Kasumi-1 (cell line): ENCODE measurements at places on chromosomes 6 and 20.

DNA sequence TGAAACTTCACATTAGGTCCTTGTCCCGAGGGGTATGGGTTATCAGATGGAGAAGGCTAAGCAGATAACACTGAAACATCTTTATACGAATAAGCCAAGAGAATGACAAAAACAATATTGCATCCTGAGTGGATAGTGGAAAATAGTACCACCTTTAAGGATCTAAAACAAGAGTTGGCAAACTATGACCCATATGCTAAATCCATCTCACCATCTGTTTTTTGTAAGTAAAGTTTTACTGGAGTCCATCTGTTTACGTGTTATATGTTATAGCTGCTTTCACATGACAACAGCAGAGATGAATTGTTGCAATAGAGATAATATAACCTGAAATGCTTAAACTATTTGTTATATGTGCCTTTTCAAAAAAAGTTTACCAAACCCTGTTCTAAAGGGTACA, 76.1 kb upstream of the TRDN start:
- DNase-seq, result no peak

- DNase-seq, result no peak
Measured at GRCh38 chr6:137332637-137333280, 113.6 kb upstream of the IFNGR1 start.

- DNase-seq, result peak; percentile 14
Measured at GRCh38 chr6:92790381-92790780, 629.0 kb downstream of the EPHA7 start.

DNA sequence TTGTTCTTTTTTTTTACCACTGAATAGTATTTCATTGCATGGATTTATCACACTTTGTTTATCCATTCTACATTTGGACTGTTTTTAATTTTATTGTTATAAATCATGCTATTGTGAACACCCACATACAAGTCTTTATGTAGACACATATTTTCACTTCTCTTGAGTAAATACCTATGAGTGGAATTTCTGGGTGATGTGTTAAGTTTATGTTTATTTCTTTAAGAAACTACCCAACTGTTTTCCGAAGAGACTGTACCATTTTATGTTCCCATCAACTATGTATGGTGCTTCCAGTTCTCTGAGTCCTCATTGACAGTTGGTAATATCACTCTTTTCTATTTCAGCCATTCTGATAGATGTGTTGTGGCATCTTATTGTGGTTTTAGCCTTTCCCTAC, 54.0 kb downstream of the RIN2 start:
- no peak for DNase-seq

DNA sequence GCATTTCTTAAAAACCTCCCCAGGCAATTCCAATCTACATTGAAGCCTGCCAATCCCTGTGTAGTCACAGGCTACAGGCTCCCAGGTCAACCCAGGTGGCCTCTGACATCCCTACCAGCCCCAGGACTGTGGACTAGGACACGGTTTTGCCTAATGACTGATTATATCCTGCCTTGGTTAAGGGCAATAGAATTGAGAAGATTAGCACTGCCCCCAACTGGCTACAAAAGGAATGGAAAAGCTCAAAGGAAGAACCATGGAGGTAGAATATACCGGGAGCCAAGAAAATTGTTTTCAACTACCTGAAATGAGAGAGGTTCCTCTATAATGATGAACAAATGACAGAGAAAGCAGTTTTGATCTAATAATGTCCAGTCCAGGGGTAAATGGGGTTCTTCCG, 421.1 kb upstream of the AGPAT4 start:
- DNase-seq, result no peak

- no peak for DNase-seq
Measured at GRCh38 chr6:13375360-13375878, 47.1 kb upstream of the TBC1D7 start.

DNA sequence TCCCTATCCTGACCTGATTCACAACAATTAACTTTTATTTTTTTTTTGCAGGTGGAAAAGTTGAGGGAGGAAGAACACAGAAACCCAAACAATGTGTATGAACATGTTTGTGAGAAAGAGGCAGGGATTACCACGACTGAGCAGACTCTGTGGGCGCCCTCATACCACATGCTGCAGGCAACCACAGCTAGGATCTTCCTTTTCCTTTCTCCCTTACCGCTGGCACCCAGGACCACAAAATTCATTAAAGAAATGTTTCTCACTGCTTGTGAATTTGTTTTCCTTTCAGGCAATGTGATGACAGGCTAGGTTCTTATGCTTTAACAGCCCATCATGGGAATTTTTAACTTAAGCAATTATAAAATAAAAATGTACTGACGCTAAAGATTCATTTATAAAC, 287.1 kb downstream of the GMDS start:
- DNase-seq, result peak; percentile 5

DNA sequence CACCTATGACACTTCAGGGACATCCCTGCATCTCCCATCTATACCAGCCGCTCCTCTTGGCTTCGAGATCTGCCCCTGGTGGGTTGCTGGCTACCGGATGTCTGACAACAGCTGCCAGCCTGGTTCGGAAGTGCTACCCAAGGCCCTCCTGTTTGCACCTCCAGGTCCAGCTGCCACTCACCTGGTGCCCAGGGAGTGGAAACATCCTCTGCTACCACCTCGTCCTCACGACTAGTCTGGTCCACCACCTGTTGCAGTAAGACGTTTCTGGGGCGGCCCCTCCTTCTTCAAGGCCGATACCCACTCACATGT, 8.3 kb upstream of the PCMTD2 start:
- no peak for DNase-seq

- no peak for DNase-seq
Measured at GRCh38 chr6:37588735-37589108, 89.0 kb upstream of the CCDC167 start.

DNA sequence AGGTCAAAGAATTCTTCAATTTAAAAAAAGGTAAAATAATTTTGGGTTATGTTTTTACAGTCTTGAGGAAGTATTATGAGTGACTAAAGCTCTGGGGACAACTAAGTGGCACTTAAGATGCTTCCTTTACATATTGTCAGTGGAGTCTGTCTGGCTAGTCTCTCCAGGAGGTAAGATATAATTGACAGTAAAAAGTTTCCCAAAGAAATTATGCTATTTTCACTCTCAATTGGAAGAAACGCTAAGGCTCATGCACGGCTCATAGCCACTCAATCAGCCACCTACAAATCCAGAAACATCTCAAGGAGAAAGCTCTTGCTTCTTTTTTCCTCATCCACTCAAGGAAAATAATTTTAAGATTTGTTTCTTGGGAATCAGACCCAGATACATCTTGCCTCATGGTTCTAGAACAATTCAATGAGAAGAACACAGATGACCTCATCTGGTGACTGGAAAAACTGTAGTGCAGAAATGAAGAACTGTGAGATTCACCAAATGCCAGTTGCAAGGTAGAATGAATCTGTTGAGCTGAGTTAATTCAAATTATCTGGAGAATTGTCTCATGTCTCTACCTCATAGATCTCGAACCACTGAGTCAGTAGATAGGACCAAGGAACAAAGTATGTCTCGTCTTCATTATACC, 252.9 kb downstream of the TPBG start:
- DNase-seq, result no peak

DNA sequence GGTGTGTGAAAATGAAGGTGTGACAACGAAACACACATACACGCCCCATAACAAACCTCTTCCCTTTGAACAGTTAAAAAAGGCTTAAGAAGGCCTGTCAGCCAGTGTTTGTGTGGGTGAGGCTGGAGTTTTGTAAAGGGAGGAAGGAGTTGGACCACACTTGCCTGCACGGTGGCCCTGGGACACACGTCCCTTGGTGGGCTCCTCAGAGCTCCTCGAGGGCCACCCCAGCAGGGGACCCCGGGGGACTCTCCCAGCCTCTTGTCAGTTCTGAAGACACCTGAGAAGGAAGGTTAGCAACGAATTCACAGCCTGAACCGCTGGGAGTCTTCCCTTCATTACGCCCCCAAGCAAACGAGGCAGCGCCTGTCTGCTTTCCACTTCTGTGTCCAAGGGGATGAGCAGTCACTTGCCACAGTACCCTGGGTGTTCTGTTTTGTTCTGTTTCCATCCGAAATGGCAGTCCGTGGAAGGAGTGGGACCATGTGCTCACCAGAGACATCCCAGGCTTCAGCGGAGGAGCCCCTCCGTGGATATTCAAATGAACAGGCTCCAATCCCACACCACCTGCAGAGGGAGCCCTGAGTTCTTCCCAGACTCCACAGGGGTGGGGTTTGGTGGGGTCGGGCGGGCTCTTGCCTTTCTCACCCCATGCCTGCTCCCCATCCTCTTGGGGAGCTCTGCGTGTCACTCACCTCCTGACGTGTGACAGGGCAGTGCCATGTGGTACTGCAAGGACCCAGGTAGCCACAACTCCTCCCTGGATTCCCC, 68.6 kb downstream of the NRN1 start:
- DNase-seq, result no peak

GRCh38 chr6:11992086-11992485, 20.0 kb upstream of the HIVEP1 start:
- DNase-seq, result no peak

GRCh38 chr6:113809826-113810225, 47.3 kb upstream of the MARCKS start:
- DNase-seq, result peak; percentile 63

DNA sequence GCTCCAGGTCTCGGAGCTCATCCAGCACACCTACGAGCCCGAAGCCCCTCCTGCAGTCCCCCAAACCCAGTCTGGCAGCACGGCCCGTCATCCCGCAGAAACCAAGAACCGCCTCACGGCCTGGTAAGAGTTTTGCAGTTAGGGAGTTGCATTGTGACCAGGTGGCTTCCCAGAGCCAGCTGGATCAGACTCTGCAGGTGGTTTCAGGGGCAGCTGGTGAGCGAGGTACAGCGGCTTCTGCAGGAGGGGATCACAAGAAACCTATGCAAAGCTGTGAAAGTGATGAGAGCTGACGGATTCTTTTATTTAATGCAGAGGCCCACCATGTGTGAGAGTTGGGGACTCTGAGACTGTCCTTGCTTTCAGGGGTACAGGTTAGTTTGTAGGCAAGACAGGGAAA, 45.9 kb upstream of the SCGN start:
- no peak for DNase-seq

DNA sequence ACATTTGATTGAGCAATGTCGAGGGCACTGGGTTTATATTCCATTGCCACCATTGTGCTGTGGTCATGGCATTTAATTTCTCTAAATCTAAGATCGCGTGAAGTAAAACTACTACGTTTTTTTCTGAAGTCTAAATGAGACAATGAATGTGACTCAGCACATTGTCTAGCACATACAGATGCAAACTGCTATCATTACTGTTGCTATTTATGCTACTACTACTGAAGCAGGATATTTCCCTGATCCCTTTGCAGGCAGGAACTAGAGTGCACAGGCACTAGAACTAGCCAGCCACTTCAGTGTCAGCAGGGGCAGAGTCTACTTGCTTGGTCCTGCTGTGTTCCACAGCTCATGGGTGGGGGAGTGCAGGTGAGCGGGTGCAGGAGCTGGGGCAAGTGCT, 449.7 kb downstream of the CDKAL1 start:
- no peak for DNase-seq

GRCh38 chr6:140546640-140547039, 1172.2 kb upstream of the CITED2 start:
- no peak for DNase-seq

DNA sequence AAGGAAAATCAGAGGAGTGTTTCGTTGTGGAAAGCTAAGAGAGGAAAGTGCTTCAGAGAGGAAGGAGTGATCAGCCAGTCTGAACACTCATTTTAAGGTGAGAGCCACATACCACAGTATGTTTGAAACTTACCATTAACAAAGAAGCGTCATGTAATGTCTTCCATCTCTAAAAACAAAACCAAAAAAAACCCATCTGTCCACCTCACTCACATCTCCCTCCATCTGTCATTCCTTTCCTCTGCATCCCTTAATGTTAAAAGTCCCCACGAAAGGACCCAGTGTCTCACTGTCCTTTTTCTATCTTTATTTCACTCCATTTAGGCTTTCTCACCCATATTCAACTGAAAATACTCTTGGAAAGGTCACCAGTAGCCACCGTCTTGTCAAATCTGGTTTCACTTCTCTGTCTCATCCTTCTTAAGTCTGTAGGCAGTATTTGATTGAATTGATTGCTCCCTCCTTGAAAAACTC, 59.4 kb upstream of the GNRH2 start:
- DNase-seq, result no peak

DNA sequence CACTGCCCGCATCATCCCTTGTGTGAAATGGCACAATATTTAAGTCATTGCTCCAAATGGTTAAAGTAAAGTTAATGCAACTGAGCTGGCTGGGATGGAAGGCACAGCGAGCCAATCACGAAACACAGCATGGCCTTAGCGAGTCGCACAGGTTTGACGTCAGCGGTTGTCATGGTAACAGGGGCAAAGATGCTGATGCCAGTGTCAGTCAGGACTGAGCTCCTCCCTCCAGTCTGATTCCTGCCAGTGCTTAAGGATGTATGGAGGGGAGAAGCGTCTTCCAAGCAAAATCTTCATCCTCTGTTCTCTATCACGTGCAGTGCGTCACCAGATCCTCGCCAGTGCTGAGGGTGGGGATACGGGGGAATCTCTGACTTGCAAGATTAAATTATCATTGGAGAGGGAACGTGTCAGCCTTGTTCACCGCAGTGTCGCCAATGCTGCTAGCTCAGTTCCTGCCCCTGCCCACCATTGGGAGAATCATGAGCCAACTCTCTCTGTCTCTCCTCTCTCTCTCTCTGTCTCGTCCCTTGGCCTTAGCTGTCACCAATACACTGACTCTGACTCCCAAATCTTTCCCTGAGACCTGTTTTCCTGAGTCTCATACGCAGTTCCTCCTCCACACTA, 24.5 kb downstream of the TSPYL4 start:
- no peak for DNase-seq

DNA sequence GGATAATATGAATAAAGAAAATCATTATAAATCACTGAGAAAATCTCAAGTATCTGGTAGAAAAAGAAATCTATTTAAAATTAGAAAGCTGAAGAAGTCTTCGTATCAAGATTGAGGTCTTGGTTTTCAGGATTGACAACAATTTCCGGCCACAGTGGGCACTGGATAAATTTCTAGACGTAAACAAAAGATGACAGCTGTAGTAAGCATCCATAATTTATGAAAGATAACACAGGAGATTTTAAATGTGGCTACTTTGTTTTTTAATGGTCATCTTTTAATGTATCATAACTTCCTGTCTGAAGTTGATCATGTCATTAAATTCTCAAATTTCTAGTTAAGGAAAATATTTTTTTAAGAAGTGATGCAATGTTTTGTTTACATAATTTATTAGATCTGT, 444.2 kb downstream of the HTR1B start:
- DNase-seq, result no peak

GRCh38 chr6:41638935-41639808, 904 bp downstream of the MDFI start:
- peak; percentile 47 for DNase-seq

DNA sequence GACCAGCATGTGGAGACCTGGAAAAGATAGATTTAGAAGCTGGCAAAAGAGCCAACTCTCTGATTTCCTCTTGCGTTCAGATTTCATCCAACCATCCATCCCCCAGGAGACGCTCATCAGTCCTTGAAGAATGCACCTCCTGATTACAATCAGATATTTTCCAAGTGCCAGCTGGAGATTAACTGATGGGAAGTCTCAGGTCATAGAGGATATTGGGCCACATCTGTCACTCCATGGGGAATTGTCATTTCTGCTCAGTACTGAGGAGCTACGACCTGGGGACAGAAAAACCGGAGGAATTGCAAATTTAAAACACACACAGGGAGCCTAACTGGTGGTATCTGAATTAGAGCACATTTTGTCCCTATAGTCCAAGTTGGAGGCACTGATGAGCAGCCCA, 496.2 kb upstream of the SULF2 start:
- no peak for DNase-seq
